Stromal cell of bone marrow (primary cell): ENCODE measurements at places on chromosomes 5 and 9.

GRCh38 chr9:71361357-71361756, 239.9 kb upstream of the TRPM3 start:
- DNase-seq, result no peak

DNA sequence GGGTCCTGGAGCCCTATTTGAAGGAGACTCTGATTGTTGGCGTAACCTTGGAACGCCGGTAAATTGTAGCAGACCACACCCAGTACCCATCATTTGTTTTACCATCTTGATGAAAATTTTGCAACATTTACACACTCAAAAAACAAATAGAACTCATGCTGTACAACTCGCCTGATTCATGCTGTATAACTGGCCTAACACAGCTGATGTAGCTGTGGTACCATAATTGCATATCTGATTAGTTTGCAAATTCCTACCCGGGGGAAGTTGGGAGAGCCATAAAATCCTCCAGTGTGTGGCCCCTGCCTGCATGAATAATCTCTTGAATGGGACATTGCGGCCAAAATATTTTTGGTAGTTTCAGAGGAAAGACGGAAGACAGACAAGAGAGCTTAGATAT, 9.7 kb downstream of the NIPAL4 start:
- peak; percentile 28 for DNase-seq

DNA sequence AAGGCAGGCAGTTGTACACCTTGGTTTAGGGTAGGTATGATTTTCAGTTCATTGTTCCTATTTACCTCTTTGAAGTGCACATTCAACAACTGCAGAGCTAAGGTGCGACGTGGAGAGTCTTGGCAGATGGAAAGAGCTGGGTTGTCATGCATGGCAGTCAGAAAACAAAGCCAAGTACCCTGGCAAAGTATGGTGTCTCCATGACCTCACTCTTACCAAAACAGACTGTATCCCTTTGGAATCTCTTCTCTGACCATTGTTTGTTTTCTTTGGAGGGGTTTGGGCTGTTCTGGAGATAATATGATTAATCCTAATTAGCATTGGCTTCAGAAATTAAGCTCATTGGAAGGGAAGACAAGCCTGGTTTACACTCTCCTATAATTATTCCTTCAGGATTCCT, 665.7 kb downstream of the DNAH5 start:
- DNase-seq, result no peak

- DNase-seq, result no peak
These were observed 228.9 kb downstream of the KIAA0825 start for GRCh38 chr5:94389515-94389899.

DNA sequence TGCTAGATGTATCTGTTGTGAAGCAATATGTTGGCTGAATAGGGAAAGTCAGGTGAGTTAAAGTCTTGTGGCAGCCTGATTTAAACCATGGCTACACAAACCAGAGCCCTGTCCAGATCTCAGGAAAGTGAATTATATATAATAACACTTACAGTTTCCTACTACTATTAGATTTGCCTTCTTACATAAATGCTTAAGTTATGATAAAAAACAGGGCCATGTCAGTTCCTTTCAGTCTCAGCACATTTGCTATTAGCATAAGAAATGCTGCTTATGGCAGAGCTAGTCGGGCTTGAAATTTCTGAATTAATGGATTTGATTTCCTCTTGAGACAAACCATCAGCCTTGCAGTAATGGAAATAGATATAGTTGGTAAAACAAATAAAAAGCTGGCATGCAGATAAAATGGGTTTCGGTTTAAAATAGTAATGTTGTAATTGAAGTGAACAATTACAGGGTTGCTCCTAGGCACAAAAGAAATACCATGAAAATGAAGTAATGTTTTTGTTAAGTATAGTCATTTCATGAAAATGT, 664.2 kb upstream of the ZNF608 start:
- DNase-seq, result peak; percentile 38

DNA sequence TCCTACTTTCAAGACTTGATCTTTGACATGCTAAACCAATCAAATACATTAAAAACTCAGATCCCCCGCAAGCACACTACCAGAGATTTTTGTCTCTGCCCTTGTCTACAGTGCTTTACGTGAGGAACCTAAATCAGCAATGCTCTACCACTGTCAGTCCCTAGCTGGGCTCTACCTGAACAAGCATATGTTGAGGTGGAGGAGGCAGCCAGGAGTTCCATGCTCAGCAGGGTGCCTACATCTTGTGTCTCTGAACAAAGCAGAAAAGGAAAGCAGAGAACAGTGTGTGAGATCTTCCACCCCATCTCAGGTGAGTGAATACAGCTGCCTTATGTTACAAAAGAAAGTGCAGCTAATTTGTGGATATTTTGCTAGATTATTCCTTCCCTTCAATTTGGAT, 255.0 kb downstream of the NDUFS4 start:
- no peak for DNase-seq

DNA sequence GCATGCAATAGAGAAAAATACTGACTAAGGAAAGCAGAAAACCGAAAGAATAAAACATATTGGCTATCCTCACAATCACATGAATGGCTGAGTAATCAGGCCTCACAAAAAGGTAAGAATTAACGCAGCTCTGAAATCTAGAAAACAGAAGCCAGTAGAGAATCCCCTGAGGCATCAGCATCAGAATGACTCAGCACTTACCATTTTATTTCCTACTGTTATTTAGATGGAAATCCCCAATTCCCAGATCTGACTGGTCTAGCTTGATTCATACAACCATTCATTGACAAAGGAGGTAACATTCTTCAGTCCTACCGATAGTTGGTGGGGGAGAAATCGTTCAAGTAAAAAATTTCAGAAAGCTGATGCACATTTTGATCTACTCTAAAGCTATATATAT, 1408.4 kb upstream of the WWC1 start:
- DNase-seq, result peak; percentile 1

DNA sequence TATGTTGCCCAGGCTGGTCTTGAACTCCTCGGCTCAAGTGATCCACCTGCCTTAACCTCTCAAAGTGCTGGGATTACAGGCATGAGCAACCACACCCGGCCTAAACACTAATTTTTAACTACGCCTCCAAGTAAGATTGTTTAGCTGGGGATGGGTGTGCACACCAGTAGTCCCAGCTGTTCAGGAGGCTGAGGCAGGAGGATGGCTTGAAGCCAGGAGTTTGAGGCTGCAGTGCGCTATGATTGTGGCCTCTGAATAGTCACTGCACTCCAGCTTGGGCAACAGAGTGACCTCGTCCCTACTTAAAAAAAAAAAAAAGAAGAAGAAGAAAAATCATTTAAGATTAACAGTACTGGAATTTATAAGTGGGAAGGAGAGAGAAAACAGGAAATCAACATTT, 90.8 kb upstream of the NR5A1 start:
- no peak for DNase-seq
